A549 treated with RU486 at 1 μM for 4 hours (cell line): ENCODE measurements at places on chromosomes 5 and 9. TPM values are rescaled to one million over a fixed set of nuclear protein-coding genes. Genes with fewer than 3 reads are reported as not detected.

WNK2 gene
- total RNA-seq: 4.4 to 7.9 TPM (median 7.1 TPM) in 5 replicates

CCNI2 gene
- total RNA-seq: 0.07 to 0.26 TPM (median 0.14 TPM) in 5 replicates

TAF1L gene
- 0.02 TPM in 1 of 5 replicates, not detected in the others for total RNA-seq

RGS3 gene
- total RNA-seq: 24.6 to 25.9 TPM (median 25.1 TPM) in 5 replicates

AK6 gene
- total RNA-seq: 27.1 to 63.2 TPM (median 47.9 TPM) in 5 replicates

BAAT gene
- total RNA-seq: 0.31 to 0.72 TPM (median 0.47 TPM) in 5 replicates

PCDHGB3 gene
- 0.17 to 0.30 TPM (median 0.23 TPM) in 5 replicates for total RNA-seq

UQCRQ gene
- 367 to 625 TPM (median 509 TPM) in 5 replicates for total RNA-seq

SLIT3 gene
- 12.7 to 20.5 TPM (median 15.5 TPM) in 5 replicates for total RNA-seq

ANKRD55 gene
- not detected in 5 replicates for total RNA-seq

DBH gene
- total RNA-seq: not detected in 5 replicates

AHRR gene
- total RNA-seq: 2.5 to 3.8 TPM (median 2.8 TPM) in 5 replicates

PTPN3 gene
- 13.6 to 20.8 TPM (median 15.0 TPM) in 5 replicates for total RNA-seq

NMUR2 gene
- total RNA-seq: 0.08 to 0.14 TPM in 2 of 5 replicates, not detected in the others

ZNG1E gene
- total RNA-seq: 62.8 to 83.5 TPM (median 69.3 TPM) in 5 replicates

CEL gene
- total RNA-seq: 0.31 to 0.74 TPM (median 0.66 TPM) in 5 replicates

C9orf153 gene
- 0.23 to 0.43 TPM in 2 of 5 replicates, not detected in the others for total RNA-seq

DND1 gene
- total RNA-seq: 0.48 to 0.94 TPM (median 0.73 TPM) in 5 replicates
